ENCODE measurements at places on chromosomes 2 and 18.

DNA sequence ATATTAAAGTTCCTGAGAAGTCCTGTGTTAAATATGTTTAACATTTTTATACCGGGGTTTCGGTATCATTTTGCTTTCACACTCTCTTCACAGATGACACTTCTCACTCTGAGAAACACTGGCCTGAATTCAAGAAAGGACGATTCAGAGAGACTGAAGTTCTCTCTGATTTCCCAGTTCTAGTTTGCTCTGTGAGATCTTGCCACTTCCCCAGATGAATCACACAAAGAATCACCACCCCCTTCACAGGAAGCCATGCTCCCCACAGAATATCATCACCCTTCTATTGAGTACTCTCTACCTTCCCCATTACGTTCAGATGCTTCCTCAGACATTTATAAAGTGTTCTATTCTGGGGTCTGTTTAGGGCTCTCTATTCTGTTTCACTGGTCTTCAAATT, 16.1 kb upstream of the CD207 start:
- DNase-seq = no peak

- no peak for DNase-seq
Measured at GRCh38 chr2:47056868-47057686, 98.0 kb downstream of the STPG4 start.

GRCh38 chr2:170530284-170530745, 184.8 kb upstream of the SP5 start:
- no peak for DNase-seq

DNA sequence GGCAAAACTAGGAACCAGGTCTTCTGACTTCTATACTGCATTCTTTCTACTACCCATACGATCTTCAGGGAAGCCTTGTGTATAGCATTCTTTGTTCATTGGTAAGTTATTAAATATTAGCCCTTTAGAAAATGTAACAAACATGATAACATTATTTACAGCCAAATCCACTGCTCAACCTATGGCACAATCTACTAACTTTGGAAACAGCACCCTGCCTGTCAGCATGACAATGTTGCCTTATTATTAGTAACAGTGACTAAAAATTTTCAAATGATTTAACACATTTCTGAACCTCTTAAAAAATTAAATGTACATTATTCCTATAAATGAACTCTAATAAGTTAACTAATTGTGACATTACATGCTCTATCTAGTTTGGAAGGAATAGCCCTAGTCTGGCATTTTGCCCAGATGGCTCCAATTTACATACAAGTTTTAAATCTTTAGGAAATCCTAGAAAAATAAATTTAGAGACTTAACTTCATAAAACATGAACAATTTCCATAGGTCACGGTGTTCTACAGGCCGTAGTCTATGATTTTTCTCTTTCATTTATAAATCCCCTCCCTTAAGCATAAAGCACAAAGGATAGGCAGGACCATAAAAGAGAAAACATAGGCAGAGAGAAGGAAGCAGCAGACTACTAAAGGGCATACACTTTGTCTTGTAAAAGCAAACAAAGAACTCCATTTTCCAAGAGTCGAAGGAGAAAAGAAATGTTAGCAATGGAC, 33.7 kb downstream of the YES1 start:
- DNase-seq = no peak

GRCh38 chr2:15557887-15558311, 3.2 kb downstream of the NBAS start:
- DNase-seq = no peak

- DNase-seq = no peak
Measured at GRCh38 chr2:169452080-169452479, 27.2 kb upstream of the BBS5 start.

DNA sequence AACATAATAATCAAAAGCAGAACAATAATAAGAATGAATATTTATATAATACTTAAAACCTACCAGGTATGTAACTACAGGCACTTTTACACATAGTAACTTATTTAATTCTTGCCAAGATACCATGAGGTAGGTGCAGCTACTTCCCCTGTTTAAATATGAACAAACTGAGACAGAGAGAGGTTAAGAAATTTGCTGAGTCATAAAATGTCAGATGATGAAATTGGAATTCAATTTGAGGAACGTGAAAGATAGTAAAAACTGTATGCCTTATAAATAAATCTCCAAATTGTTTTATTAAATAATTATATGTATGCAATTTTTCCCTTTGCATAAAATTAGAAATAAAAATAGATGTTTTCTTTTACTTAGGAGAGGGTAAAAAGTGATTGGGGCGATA, 1103.3 kb upstream of the NRXN1 start:
- no peak for DNase-seq

DNA sequence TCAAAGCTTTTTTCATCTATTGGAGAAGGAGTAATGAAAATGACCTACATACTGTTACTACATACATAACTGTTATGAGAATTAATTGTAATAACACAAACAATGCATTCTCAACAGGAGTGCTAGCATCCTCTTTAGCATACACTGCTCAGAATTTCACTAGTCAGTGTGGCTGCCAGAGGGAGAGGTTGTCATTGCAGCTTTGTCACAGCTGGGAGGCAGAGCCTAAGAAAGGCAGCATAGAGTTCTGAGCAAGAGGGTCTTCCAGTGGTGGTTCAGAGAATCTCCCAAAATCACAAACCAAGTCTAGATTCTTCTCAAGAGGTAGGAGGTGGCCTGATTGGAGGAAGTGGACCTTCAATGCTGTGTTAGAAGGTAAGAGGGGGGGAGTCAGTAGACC, 286.7 kb upstream of the CYRIA start:
- DNase-seq = no peak

- DNase-seq = no peak
Measured at GRCh38 chr2:240205348-240205747, 64.9 kb upstream of the OTOS start.

GRCh38 chr2:44566059-44566458, 204.3 kb downstream of the CAMKMT start:
- DNase-seq = no peak

DNA sequence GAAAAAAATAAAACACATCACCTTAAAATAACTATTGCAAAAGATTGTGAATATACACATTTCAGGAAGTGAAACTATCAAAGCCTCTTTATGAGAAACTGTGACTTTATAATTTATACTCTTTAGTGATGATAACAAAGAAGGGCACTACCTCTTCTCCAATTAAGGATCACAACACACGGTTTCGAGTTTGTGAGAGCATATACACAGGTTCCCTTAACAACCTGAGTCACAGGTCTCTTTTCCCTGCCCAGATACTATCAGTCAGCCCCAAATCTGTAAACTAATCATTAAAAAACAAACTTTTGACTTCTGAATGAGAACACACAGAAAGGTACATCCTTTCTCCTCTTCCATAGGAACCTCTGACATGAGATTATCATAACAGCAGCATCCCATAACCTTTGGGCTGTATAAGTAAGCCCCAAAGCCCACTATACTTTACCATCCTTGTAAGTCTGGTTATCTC, 44.9 kb downstream of the PTPN2 start:
- no peak for DNase-seq

GRCh38 chr2:231667496-231667895, 40.8 kb upstream of the PTMA start:
- no peak for DNase-seq

GRCh38 chr2:230296917-230297316, 30.1 kb upstream of the SP140L start:
- DNase-seq = no peak

GRCh38 chr2:203155406-203155805, 83.4 kb upstream of the CYP20A1 start:
- no peak for DNase-seq

DNA sequence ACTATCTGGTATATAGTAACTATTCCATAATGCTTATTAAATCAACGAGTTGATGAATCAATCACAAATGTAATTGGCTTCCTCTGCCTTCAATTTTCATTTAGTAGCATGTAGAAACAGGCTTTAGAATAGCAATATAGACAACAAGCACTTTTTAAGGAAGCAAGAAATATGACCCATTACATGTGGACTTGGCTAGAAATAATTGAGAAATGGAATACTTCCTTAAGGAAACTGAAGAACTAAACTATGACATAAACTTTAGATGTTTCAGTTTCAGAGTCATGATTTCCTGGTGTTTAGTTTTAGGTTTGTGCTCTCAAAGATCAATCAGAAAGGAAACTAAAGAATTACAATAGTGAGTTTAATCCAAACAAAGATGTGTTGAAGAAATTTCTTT, 443.8 kb downstream of the MBD2 start:
- no peak for DNase-seq

- no peak for DNase-seq
Measured at GRCh38 chr18:26051843-26052242, 38.6 kb downstream of the SS18 start.

DNA sequence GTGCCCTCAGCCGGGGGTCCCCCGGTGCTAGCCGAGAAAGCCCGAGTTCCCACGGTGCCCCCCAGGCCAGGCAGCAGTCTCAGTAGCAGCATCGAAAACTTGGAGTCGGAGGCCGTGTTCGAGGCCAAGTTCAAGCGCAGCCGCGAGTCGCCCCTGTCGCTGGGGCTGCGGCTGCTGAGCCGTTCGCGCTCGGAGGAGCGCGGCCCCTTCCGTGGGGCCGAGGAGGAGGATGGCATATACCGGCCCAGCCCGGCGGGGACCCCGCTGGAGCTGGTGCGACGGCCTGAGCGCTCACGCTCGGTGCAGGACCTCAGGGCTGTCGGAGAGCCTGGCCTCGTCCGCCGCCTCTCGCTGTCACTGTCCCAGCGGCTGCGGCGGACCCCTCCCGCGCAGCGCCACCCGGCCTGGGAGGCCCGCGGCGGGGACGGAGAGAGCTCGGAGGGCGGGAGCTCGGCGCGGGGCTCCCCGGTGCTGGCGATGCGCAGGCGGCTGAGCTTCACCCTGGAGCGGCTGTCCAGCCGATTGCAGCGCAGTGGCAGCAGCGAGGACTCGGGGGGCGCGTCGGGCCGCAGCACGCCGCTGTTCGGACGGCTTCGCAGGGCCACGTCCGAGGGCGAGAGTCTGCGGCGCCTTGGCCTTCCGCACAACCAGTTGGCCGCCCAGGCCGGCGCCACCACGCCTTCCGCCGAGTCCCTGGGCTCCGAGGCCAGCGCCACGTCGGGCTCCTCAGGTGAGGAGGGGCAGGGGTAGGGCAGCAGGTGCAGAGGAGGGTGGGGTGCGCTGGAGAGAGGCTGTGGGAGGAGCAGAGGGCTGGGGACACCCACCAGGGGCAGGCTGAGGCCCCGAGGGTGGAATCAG, 14.1 kb upstream of the GMPPA start:
- no peak for DNase-seq

DNA sequence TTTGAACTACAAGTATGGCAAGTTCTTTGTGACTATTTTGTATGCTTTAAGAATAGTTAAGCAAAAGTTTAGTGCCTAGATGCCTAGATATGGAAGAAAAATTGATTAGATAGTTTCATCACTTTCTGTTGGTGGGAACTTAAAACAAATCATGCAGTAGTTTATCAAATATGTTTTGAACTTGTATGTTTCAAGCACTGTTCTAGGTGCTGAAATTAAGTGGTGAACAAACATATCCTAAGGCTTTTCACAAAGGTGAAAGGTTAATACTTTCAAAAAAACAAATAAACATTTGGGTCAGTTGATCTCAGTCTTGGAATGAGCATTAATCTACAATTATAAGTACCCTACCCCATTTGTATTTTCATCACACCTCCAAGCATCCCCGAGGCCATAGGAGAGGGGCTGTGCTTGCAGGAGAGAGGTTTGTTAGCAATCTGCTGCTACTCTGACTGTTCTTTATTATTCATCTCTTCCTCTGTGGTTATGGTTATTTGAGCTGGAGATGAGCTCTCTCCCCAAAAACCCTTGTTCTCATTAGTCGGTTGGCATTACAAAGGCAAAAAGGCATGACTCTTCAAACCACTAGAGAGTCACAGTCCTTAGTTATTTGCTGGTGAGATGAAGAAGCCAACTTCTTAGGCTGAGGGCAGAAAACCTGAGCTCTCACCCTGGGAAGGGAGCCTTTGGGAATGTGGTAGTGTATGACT, 103.9 kb upstream of the FHL2 start:
- DNase-seq = no peak

DNA sequence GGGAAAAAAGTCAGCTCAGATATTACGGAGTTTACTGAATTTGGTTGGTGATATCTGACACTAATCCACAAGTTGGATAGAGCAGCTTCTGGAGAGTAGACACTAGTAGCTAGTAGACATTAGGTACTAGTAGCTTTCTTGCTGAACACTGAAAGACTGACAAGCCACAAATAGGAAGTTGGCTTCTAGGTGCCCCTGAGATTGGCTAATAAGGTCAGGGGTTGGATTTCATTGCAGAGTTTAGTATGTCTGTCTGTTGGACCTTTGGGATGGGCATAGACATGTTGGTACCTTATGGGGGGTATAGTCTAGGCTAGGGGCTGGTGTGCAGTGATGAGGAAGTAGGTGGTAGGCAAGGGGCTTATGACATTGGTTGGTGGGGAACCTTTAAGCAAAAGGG, 164.9 kb upstream of the LRRTM1 start:
- DNase-seq = no peak

- DNase-seq = no peak
Measured at GRCh38 chr2:29782087-29782486, 139.3 kb downstream of the ALK start.

DNA sequence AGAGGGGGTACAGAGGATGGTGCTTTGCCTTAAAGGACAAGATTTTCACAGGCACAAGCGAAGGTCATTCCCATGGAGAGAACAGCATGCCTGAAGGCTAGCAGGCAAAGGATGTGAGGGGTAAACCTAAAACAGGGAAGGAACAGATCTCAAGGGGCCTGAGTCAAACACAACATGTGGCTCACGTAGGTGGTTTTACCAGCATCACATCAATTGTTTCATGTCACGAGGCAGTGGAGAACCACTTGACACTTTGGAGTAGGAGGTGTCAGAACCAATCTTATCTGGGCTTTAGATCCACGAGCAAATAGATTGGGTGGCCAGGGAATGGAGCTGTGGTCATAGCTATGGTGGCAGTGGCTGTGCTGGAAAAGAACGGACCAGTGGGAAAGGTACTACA, 8.4 kb downstream of the COX5B start:
- DNase-seq = no peak

- no peak for DNase-seq
Measured at GRCh38 chr2:219496247-219496824, 2.4 kb upstream of the GMPPA start.

DNA sequence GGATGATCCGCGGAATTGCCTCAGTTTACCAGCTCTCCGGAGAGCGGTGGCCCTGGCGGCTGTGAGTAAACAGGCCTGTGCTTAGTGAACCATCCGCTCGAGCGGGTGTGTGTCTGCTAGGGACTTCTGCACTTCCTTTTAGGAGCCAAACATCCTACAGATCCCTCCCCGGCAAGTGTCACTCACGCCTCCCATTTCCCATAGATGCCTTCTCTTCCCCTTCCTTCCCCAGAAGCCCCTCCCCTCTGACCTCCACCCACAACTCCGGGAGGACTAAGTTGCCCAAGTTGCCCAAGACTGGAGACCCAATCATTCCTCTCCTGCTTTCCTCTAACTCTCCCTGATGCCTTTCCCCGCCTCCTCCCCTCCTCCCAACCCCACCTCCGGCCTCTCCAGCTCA, 2.9 kb downstream of the C1QL2 start:
- no peak for DNase-seq

DNA sequence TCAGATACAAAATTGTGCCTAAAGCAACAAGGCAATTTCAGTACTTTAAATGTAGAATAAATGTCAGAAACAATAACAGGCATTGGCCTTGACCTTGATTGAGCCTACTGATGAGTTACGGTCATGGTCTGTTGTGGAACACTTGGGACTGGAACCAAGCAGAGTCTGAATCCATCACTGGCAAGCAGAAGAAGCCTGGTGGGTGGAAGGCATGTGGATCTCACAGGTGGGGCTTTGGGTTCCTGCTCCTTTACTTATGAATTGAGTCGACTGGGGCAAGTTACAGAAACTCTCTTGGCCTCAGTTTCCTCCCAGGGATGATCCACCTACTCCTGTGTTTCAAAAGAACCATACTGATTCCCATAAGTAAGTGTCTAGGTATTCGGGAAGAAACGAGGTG, 102.3 kb downstream of the KCNF1 start:
- DNase-seq = no peak
